ENCODE measurements at places on chromosomes 12 and 14.

- DNase-seq, result no peak
Measured at GRCh38 chr14:103560691-103561090, 1.8 kb downstream of the BAG5 start.

- no peak for DNase-seq
Measured at GRCh38 chr14:45891417-45892080, 638.5 kb upstream of the MIS18BP1 start.

DNA sequence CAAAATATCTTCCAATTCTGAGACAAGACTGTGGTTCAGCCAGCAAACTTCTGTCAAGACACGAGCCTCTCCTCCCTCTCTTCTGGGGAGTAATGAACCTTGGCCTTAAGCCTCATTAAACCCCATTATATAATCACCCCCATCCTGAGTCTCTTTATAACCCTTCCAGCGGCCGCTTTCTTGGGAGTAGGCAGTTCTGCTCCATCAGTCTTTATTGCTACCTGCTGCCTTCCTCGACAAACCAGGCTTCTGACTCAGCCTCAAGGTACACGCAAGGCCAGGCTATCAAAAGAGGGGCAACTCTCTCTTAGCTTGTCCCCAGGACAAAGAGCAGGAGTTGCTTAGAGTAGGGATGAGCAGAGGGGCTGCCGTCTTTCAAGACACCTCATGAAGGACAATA is 300.8 kb upstream of the NOS1 start:
- no peak for DNase-seq

DNA sequence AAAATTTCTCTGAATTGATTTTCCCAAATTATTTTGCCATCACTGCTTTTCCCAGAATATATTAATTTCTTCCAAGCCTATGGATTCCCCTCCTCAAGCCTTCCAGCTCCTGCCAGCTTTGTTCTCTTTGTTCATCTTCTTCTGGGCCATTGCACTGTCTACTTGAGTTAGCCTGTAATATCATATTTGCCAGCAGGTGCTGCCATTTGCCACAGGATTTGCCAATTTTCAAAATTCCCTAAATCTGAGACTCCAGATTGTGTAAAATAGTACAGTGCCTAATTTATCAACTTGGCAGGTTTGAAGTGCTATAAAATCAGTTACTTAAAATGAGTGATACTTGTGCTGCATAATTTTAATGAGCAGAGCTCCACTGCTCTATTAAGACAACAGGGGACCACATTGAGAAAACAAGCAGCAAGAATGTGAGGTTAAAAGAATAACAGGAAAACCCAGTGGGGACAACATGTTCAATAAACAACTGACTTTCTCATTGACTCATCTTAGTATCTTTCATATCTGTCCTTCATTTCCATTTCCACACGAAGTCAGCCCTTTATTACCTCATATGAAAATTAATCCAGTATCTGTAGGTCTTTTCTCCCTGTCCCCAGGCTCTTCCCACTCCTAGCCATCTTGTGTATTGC is 84.6 kb upstream of the CCDC196 start:
- DNase-seq, result no peak

DNA sequence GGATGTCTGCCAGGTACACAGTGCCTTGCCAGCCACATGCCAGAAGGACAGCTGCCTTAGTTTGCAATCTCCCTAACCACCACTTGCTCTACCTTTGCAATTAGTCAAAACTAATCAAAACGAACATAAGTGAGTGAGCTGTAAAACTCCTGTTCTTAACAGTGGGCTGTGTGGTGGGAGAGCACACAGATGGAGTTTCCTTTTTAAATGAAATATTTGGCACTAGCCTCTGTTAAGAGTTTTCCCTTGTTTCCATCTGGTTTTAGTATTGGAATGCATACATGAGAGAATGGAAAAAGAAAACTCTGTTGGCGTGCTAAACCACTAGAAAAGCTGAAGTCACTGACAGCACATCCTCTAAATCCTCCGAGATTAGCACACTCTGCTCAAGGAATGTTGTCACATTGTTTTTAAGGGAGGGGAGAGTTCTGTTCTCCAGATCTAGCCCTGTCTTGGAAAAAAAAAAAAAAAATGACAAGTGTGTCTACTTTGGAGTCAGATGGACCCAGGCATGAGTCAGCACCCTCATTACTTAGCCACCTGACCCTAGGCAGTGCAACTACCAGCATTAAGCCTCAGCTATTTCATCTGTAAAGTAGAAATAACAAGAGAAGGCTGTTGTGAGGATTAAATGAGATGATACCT is 83.9 kb downstream of the STXBP6 start:
- no peak for DNase-seq

DNA sequence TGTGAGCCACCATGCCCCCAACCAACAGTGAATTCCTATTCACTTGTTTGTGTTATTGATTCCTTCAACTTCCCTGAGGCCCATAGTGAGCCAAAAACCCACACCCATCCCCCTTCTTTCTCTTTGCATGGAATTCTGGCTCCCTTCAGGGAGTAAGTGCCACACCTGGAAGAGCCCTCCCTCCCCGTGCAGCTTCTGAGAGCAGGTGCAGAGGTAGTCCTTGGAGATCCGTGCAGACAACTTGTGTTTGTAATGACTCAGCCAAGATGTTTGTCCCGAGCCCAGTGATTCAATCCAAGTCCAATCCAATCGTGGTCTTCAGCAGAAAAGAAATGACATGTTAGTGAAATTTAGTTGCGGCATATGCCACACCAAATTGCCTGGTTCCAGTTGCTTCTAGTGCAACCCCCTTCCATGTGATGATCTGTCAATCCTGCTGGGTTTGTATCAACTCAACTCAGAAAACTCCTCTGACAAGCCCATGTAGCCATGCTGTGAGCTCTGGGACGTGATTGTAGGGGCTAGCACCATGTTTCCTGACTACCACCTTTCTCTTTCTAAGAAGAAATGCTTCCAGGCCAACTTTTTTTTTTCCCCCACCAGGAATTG is 27.5 kb downstream of the GPRC5A start:
- DNase-seq, result no peak

GRCh38 chr14:104966981-104967385 is 11.2 kb downstream of the AHNAK2 start:
- no peak for DNase-seq

DNA sequence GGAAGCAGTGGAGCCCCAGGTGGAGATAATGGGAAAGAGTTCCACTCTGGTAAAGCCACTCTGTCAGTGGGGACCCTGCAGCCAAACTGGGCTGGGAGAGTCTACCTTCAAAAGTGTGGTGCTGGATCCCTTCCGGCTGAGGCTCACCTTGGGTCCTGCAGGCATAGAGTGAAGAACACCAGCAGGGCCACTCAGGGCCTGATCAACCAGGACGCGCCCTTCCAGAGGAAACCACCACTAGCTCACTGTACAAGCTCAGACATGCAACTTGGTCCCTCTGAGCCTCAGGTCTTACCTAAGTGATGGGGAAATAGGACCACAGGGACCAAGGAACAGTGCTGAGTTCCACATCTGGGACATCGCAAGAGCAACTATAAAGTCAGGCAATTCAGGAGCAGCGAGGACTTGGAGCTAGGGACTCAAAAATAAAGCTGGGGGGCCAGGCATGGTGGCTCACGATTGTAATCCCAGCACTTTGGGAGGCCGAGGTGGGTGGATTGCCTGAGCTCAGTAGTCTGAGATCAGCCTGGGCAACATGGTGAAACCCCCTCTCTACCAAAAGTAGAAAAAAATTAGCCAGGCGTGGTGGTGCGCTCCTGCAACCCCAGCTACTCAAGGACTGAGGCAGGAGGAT is 5.9 kb upstream of the PRPH start:
- no peak for DNase-seq

- DNase-seq, result no peak
Measured at GRCh38 chr14:95544588-95544987, 9.7 kb downstream of the GLRX5 start.

DNA sequence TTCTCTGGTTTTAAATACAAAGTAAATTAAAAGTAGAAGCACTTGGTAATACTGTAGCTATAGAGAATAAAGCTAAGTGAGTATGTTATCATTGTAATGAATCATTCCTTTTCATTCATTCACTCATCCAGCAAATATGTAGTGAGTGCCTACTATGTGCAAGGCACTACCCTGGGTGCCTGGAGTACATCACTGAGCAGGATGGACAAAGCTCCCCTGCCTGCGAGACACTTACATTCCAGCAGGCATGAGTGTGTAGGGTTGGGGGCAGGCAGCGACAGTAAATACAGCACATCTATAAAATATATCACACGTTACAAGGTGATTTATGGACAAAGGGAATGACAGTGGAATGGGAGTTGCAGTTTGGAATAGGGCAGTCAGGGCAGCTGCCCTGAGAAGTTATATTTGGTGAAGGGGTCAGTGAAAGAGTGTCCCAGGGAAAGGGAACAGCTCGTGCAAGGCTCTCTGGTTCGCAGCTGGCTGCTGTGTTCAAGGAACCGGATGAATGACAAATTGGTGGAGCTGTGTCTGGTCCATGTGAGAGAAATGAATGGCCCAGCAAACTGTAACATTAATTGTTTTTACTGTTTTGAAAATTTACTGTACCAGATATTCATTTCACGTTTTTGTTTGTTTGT is 159.6 kb downstream of the CRADD start:
- no peak for DNase-seq

GRCh38 chr12:92341065-92341668 is 195.5 kb upstream of the BTG1 start:
- no peak for DNase-seq

DNA sequence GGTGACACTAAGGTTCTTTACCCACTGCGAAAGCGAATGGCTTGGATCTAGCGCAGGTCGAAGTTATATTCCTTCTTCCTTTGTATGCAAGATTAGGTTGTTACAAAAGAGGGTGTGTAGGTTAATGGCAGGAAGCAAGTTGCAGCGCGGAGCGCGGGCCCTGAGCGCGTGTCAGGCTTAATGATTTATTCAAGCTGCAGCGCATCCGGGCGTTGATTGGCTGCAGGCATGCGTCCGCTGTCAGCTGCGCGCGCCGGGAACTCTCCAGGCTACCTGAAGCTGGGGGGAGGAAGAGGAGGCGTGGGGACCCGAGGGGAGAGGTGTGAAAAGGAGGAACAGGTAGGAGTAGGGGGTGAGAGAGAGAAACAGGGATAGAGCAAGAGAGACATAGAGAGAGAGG is 7.4 kb downstream of the ASCL1 start:
- no peak for DNase-seq

DNA sequence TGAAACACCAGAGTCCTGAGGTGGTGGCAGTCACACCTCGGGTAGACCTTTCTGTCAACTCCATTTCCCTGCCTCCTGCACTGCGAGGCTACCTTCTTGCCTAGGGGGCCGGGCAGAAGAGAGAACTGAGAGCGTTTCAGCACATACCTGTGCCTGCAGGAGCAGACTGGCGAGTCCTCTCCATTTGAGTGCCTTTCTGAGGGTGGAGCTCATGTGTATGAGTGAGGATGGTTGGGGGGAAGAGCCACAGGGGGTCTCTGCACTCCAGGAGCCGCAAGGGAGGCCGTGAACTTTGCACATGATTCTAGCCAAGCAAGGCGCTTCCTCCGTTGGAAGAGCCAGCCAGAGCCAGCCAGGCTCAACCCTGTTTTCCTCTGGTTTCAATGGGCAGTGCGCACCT is 31.0 kb upstream of the CCND2 start:
- no peak for DNase-seq

DNA sequence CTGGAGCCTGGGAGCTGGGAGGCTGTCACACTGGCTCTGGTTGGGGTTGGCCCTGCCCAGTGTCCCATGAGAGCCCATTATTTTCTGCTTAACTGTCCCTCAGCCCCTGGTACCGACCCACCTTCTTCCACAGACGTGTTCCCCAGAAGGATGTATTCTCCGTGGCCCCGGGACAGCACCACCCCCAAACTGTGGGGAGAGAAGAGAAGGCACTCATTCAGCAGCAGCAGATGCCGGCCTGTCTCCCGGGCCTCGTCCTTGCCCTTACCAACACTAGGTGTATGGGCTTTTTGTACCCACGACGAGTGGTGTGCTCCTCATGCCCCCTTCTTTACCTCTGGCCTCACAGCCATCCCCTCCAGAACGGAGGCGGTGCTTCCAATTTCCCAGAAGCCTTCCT is 38.1 kb downstream of the LRTM2 start:
- DNase-seq, result no peak

All from stimulated activated CD4-positive, alpha-beta T cell treated with anti-CD3 and anti-CD28 coated beads, Interleukin-1b, Interleukin-23, amount 100 ng/mL, for 48 hours (primary cell).